Activated CD4-positive, alpha-beta T cell treated with anti-CD3 and anti-CD28 coated beads, Interleukin-2, amount 50 U/mL, for 24 hours (primary cell): ENCODE measurements at places on chromosomes 2 and 18.

- DNase-seq: no peak
Measured at GRCh38 chr2:239164335-239164871, 236.4 kb downstream of the HDAC4 start.

DNA sequence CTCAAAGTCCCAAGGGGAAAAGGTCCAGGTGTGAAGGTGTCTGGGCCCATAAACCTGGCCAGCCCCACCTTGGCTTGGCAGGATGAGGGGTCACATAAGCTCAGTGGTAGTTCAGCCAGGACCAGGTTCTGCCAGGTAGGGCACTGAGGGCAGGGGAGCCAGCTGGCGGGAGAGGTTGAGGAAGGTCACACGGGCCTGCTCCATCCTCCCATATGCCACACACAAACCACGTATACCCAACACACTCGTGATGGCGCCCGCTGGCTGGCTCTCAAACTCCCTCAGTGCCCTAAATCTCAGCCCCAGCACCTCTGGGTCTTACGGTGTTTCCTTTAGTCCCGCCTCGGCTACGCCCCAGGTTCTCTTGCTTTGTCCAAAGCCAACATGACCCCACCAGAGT, 160.5 kb downstream of the ZFP36L2 start:
- DNase-seq: no peak

DNA sequence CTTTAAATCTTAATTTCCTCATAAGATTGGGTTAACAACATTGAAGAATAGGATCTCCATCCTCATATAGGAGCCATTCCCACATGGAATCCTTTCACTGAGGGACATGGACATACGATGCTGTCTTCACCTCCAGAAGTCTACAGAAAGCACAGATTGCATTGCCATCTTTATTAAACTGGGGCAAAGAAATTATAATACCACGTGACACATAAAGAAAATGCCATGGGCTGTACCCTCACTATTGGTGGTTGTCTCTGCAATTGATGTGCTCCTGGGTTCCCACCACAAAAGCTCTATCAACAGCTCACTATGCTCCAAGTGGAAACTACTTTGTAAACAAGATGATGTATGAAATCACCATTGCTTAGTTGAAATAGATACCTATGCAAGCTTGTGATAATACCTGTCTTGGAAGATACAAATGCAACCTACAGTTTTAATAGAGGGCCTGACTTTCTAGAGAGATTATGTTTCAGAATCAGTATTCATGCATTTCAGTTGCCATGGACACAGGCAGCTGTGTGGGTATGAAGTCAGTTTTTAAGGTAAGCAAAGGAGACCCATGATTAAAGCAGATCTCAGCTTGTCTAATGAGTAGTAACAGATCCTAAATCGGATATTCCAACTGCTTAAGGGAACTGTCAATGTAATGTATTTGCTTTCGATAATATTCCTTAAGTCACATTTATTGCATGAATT, 337.0 kb downstream of the RAD51AP2 start:
- no peak for DNase-seq

DNA sequence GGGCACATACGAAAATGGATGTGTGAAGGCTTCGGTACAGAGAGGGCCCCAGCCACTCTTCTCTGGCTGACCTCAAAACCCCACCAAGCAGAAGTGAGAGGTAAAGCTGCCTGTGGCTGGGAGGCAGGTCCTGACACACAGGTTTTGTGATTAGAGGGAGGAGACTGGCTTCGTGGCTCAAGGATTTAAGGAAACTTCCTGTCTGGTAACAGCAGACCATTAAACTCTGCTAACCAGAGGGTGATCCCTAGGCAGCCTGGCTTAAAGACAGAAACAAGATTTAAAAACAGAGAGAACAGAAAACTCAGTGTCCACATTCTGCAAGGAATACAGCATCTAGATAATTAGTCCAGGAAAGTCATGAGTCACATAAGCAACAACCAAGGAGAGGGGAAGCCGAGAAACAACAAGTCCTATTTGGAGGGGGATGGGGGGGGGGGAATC, 101.9 kb downstream of the NFATC1 start:
- DNase-seq: no peak

GRCh38 chr2:215435280-215435869, 493 bp downstream of the FN1 start:
- DNase-seq: no peak

- DNase-seq: no peak
Measured at GRCh38 chr2:102224824-102225739, 38.3 kb downstream of the IL1RL2 start.

- DNase-seq: peak; percentile 54
Measured at GRCh38 chr18:48777026-48777743, 173.6 kb downstream of the SMAD7 start.

DNA sequence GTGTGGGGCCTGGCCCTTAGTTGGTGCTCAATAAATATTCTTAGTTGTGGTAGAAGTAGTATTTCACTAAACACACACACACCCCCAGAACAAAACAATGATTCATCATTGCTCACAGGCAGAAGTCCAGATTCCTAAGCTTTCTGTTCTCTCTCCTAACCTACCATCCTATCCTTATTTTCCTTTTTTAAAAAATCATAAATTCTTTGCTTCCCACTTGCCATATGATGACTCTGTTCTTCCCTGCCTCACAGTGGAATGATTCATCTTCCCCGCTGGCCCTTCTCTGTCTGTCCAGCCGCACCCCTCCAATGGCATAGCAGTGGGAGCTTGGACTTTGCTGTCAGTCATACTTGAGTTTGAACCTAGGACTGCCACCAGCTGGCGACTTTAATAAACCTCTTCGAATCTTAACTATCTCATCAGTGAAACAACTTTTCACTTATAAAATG, 5.2 kb downstream of the EML6 start:
- no peak for DNase-seq

- no peak for DNase-seq
Measured at GRCh38 chr18:33540392-33540791, 37.6 kb upstream of the ASXL3 start.

GRCh38 chr2:231050018-231050901, 6.4 kb upstream of the PSMD1 start:
- DNase-seq: no peak

DNA sequence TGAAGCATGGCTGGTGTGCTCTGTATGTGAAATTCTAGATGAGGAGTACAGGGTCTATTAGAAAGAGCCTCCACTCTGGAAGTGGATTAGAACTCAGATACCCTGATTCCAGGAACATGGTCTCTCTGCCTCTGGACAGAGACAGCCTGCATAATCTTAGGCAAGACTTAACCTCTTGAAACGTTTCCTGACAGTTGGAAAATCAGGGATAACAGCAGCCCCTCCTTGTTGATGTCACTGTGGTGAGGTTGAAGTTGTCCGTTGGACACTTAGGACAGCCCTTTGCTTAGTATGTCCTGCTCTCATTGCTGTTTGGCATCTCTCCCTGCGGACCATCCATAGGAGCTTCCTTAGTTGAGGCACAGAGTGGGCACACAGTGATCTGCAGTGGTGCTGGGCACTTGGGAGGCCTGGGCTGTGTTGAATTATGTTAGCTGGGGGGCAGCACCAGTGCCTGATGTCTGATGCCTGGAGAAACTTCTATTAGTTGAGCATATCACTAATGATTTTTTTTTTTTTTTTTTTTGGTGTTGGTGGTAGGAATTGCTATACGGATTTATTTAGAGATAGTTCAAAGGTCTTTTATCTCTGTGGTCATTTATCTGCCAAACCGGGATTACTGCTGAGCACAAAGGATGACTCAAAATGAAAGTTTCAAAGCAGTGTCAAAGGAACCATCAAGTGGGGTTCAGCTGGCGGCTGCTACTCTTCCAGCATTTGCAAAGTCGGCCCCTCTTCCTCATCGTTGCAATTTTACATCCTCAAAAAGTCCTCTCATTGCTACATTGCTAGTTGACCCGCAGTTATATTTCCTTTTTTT, 28.8 kb downstream of the SETBP1 start:
- no peak for DNase-seq

DNA sequence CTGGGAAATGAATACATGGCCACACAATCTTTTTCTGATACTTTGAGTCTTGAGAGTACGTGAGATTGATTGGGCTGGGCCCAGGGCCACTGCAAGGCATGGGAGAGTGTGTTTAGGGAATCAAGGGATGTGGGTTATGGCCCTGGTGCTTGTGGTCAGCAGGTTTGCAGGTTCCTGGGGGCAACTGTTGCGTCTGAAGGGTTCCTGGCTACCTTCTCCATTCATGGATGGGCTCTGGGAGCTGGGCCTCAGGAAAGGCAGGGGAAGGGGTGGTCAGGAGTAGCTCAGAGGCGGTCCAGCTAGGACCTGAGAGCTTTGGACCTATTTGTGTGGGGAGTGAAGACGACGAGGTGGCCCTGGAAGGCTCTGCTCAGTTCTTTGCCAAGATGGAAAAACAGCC, 8.4 kb upstream of the ZAP70 start:
- no peak for DNase-seq

GRCh38 chr2:177002983-177003382, 209.6 kb upstream of the HNRNPA3 start:
- no peak for DNase-seq
